Peyer's patch (tissue), 4 donors: ENCODE measurements at places on chromosomes 6 and 20.

DNA sequence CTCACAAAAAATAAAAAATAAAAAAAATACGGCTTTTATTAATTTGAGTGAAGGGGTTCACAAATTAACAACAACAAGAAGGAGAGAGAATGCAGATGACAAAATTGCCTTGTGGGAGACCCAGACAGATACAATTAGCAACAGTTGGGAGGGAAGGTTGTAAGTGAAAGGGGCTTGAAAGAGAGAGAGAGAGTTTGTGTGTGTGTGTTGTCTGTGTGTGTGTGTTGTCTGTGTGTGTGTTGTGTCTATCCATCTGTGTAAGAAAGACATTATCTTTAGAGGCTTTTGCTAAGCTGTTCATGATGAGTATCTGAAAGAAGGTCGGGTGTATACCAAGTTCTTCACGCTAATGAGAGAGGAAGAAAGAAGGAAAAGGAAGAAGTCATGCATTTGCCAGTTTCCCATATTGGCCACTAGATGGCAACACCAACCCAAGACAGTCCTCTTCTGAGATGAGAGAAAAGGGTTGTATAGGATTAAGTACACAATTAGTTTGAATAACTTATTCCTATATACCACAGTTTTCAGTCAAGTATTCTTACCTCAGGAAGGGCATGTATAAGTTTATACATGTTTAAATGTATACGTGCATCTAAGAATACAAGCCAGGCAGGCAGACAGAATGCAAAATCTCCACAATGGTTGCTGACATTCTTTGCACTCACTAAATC, 63.7 kb upstream of the CD2AP start:
- DNase-seq = no peak

DNA sequence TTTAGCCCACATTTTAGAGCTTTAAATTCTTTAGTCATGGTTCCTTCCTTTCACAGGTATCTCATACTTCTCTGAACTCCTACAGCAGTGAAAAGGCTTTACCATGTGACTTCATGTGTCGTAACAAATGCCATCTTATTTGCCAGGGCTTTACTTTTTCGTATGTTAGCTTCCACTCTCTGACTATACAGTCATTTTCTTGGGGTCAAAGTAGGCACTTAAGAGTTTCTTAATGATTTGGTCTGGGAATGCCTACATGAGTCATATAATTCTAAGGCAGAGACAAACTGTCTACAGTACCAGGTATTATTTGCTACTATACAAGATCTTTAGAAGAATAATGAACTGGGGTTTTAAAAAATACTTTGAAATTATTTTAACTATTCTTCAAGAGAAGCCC, 15.0 kb downstream of the RAB23 start:
- DNase-seq = no peak

- DNase-seq = no peak
Measured at GRCh38 chr20:49833483-49833882, 20.9 kb downstream of the SLC9A8 start.

- DNase-seq = peak; percentile 53
Measured at GRCh38 chr20:53611449-53611894, 17.8 kb upstream of the ZNF217 start.

DNA sequence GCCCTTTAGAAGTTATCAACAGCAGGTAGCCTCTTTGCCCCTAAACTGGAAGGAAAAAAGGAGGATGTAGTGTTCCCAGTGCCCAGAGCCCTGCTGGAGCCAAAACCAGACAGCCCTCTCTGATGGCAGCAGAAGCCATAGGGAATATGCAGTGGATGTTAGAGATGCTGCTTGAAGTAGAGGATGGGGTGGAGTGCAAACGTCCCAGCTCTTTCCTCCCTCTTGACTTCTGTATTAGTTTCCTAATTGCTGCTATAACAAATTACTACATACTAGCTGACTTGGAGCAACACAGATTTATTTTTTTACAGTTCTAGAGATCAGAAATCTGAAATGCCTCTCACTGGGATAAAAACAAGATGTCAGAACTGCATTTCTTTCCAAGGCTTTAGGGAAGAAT, 12.5 kb upstream of the CD2AP start:
- DNase-seq = no peak

GRCh38 chr6:50959081-50959641, 140.5 kb downstream of the TFAP2B start:
- no peak for DNase-seq
